Fibroblast of skin of abdomen (primary cell): ENCODE measurements at places on chromosomes 5 and 9.

DNA sequence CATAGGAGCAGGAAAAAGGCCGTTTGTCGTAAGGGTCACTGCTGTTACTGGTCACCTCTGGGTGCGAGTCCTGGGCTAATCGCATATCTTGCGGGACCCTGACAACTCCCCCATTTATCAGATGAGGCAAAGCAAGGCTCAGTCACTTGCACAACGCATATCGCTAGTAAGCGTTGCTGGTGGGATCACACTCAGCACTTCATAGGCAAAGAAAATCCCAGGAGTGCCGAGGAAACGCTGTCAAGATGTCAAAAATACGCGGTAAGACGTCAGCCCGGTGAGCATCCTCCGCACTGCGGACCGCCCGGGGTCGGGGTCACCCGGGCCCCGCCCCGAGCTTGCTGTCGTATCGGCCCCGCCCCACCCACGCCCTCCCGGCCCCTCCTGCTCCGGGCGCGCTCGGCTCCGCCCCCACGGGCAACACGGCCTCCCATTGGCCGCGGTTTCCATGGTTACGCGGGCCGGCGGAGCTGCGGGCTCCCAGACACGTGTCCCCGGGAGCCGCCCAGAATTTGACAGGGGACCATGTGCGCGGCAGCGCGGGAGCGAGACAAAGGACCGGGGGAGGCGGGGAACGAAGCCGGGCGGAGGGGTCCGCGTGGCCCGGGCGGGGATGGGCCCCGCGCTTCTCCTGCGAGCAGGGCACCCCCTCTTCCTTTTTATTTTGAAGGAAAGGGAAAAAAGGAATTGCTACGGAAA is 80.2 kb upstream of the IER5L start:
- DNase-seq: peak; percentile 92

DNA sequence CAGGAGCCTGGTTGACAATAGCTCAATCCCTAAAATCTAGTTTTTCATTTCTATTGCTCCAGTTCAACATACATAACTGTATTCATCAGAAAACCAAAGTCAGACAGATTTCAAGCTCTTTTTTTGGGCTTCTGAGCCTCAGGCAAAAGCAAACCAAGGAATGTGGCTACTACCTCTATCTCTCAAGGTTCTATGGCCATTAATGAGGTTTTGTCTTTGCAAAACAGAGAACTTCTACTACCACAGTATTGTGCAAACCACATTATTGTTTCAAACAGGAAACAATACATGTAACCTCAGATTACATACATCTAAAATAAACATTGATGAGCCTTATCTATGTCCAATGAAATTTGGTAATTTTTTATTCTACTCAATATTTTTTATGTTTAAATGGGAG is 35.5 kb upstream of the FTMT start:
- no peak for DNase-seq

GRCh38 chr9:14932231-14932630 is 22.0 kb upstream of the FREM1 start:
- DNase-seq: peak; percentile 13

- DNase-seq: no peak
Observed at GRCh38 chr5:140259500-140259899, 43.4 kb downstream of the PFDN1 start.

DNA sequence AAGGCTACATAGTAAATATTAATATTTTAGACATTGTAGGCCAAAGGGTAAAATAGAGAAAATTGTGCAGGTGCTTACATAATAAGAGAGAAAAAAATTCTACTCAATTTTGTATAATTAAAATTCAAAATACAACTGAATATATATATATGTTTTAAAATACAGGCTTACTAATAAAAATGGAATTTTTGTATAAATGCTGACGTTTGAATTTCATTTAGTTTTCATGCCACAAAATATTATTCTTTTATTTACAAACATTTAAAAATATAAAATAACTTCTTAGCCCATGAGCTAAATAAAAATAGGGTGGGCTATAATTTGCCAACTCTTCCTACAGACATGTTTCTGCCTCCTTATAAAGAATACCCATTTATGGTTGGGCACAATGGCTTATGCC is 328.6 kb downstream of the TRPM3 start:
- DNase-seq: no peak

GRCh38 chr5:42798284-42799240 is 13.1 kb downstream of the SELENOP start:
- DNase-seq: no peak

GRCh38 chr9:77731008-77731698 is 83.0 kb upstream of the GNA14 start:
- no peak for DNase-seq

DNA sequence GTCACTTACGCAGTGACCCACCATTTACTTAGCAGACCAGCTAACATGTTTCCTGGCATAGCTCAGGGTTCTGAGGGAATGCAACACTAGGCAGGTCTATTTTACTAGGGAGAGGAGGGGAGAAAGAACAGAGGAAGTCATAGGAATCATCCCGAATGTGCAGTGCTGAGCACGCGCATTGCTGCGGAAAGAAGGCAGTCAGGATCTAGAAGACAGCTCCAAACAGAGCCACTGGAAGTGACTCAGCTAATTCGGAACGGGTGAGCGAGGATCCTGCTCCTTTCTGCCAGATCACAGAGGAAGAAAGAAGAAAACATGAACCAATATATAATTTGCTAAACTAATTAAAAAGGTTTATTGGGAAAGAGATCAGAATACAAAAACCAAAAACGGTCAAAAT is 339.8 kb downstream of the EFNA5 start:
- DNase-seq: no peak

- no peak for DNase-seq
Observed at GRCh38 chr5:63687854-63688516, 274.3 kb downstream of the HTR1A start.

GRCh38 chr9:89437772-89438171 is 60.1 kb downstream of the SEMA4D start:
- DNase-seq: no peak

GRCh38 chr5:65262096-65262495 is 219.6 kb downstream of the ADAMTS6 start:
- peak; percentile 32 for DNase-seq

DNA sequence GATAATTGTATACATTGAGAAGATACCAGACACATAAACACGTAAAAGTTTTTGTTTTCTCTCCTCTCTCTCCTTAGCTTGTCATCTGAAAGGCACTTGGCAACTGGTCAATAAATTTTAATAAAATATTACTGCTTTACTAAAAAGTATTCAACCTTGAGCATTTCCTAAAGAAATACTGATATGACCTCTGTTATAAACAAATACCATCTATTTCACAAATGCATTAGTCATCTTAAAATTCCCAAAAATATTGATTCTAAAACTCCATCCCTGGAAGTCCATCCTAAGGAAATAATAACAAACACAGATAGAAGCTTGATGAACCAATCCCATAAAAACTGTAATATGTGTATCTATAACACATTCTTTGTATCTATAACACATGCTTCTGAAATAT is 483.2 kb downstream of the TLR4 start:
- DNase-seq: no peak

DNA sequence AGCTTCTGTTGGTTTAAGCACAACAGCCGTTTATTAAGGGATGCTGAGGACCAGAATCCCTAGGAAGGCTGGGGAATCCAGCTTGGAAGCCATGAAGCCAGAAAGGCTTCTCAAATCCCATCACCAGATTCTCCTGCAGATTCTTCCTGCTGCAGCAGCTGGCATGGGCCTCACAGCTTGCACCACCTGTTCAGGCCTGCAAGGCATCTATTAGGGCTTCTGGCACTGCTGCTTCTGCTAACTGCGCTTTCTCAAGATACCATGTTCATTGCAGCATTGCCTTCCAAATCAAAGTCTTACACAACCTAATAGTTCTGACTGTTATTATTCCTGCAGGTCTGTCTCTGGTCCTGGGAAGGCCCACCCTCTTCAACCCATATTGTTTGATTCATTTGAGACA is 51.2 kb upstream of the ZNF366 start:
- no peak for DNase-seq

DNA sequence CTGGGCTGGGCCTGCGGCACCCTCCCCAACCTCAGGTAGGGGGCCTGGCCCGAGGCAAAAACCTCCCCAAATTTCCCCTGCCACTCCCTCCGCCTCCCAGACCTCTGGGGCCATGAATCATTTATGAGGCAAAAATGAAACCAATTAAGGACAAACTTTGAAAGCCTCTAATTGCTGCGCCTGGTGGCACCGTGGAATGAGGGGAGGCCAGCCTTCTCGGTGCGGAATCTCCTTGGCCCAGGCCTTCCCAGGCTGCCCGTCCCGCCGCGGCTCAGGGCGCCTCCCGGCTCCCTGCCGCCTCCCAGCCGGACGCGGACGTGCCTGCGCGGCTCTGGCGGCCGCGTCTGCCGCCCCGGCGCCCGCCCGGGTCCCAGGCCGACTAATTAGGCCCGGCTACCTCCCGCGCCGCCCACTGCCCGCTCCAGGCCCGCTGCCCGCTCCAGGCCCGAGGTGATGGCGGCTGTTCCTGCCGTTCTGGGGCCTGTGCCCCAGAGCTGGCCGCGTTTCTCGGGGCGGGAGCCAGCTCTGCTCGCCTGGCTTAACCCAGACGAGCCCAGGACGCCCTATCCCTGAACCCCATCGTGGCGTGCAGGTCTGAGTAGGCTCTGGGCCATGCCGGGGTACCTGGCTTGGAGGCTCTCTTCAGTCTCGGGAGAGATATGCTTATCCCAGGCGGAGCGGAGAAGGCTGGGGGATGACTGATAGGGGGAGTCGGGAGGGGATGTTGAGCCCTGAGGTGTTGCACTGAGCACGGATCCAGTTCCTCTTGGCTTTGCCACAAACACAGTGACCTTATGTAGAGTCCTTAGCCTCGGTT is 20.1 kb downstream of the CXXC5 start:
- peak; percentile 54 for DNase-seq

DNA sequence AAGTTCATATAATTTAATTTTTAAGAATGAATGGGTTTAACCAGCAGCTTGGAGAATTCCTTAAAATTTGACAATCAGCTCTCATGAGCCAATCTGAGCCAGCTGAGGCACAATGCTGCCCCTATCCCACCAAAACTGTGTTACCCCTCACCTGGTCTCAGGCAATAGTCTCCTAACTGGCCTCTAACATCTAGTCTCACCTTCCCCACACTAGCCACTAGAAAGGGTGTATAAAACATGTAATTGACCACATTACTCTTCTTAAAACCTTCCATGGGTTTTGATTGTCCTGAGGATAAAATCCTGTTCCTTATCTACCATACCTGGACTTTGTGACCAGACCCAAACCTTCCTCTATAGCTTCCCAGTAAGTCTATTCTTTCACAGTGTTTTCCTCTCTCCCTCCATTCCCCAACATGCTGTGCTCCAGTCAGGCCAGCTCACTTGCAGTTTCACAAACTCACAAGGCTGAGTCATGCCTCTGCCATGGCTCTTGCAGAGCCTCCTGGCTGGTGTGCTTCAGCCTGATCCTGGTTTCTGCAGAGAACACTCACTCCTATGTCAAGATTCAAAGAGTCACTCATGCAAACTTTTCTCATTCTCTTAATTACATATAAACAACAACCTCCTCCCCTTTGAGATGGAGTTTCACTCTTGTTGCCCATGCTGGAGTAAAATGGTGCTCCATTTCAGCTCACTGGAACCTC is 16.0 kb upstream of the ZCCHC7 start:
- peak; percentile 81 for DNase-seq

GRCh38 chr9:133225171-133226011 is 16.3 kb upstream of the OBP2B start:
- DNase-seq: no peak

DNA sequence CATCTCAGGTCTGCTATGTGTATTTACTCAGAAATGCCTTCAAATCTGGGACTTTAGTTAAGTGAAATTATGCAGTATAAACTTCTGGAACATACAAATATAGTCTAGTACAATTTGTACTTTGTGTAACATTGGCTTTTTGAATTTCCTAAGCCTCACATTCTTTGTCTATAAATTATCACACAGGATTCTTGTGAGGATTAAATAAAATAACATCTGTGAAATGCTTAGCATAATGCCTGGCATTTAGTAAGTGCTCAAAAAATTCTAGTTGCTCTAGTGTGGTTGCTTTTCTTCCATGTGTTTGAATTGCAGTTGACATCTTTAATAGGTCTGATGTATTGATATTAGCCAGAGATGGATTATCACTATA is 2.6 kb downstream of the HMMR start:
- DNase-seq: no peak

GRCh38 chr9:89254773-89255125 is 56.2 kb upstream of the CKS2 start:
- DNase-seq: no peak

DNA sequence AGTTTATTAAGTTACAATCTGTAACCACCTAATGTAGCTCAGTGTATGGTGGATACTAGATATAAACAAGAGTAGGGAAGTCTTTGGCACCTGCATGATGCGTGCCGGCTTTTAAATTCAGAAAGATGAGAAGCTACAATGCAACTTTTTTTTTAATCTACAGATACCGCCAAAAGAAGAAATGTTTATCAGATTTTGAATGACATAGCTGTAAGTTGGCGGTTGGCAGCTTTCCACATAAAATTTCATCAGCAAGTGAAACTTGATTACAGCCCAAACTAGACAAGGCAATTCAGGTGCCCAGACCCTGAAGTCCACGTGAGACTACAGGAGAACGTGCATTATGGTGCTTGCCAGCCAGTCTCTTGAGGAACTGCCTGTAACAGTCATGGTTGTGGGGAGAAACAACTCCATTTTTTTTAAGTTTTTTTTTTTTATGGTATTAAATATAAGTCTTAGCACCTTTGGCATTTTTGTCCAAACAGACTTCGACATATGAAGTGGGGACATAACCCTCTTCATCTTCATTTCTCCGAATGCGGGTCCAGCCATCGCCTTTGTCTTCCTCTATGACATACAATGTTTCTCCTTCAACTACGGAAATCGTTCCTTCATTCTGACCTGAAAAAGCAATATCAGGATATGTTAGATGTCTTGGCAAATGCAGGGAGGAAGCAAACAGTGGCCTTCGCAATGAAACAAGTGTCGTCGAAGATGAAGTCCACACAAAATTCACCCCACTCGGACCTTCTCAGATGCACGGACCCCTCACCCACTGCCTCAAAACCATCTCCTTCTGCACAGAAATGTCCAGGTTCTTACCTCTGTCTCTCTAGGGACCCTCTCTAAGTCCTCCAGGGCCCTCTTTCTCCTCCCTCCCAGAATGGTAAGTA is 60.4 kb downstream of the USP20 start:
- no peak for DNase-seq

- no peak for DNase-seq
Observed at GRCh38 chr5:63697811-63698210, 264.4 kb downstream of the HTR1A start.

GRCh38 chr9:126334721-126335621 is 8.3 kb downstream of the MVB12B start:
- peak; percentile 9 for DNase-seq

- no peak for DNase-seq
Observed at GRCh38 chr5:175718401-175719108, 60.7 kb downstream of the HRH2 start.
